Esophagus muscularis mucosa (tissue), 4 donors: ENCODE measurements at places on chromosomes 16 and 17.

- peaks cover 12% of the 10 kb centered on the region for H3K4me1 ChIP-seq
- H3K27me3 ChIP-seq, result no peaks in the 10 kb centered on the region
- no peak overlapping the region for H3K4me3 ChIP-seq
- no peaks in the 10 kb centered on the region for H3K36me3 ChIP-seq
- DNase-seq, result peak; percentile 78
Measured at GRCh38 chr17:79658811-79659207, 48.0 kb upstream of the RBFOX3 start.

DNA sequence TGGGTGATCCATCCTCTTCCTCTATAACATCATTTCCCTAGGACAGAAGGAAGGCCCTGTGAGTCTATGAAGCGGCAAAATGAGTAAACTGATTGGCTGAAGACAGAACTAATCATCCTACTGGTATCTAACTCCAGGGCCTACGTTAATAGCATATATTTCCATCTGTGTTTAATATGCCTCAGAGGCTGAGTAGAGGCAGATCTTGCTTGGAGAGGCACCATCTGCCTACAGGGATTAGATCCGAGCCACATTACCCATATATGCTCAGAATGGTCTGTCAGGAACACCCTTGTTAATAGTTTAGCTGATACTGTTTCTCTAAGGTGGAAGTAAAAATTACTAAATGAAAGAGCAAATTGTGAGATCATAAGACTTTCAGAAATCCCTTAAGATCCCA, 13.2 kb upstream of the FOXJ1 start:
- no peaks in the 10 kb centered on the region for H3K27me3 ChIP-seq
- peaks cover 34% of the 10 kb centered on the region for H3K4me1 ChIP-seq
- no peak overlapping the region for H3K27ac ChIP-seq

GRCh38 chr16:54462151-54462651, 175.6 kb upstream of the IRX3 start:
- H3K27ac ChIP-seq, result no peak overlapping the region
- no peaks in the 10 kb centered on the region for H3K36me3 ChIP-seq
- H3K27me3 ChIP-seq, result peaks cover 29% of the 10 kb centered on the region
- no peak overlapping the region for H3K4me3 ChIP-seq

GRCh38 chr16:56282451-56282850, 91.2 kb downstream of the GNAO1 start:
- H3K36me3 ChIP-seq, result no peaks in the 10 kb centered on the region
- H3K4me1 ChIP-seq, result no peaks in the 10 kb centered on the region
- no peak overlapping the region for H3K4me3 ChIP-seq
- no peaks in the 10 kb centered on the region for H3K27me3 ChIP-seq

DNA sequence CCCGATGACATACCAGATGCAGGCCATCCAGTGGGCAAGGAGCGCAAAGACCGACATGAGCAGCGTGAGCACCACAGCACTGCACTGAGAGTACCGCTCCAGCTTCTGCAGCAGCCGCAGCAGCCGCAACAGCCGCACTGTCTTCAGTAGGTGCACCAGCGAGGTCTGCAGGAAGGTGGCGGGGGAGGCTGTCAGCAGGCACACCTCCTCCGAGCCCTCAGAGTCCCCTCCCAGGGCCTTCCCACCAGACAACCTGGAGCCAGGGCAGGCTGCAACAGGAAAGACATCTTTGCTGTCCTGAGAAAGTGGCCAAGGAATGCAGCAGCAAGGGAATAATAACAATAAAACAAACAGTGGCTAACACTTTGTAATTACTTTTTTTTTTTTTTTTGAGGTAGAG, 9.1 kb downstream of the KCNH4 start:
- no peak overlapping the region for H3K4me3 ChIP-seq
- H3K4me1 ChIP-seq, result no peaks in the 10 kb centered on the region
- no peak for DNase-seq
- H3K36me3 ChIP-seq, result no peaks in the 10 kb centered on the region
- H3K27ac ChIP-seq, result no peak overlapping the region

DNA sequence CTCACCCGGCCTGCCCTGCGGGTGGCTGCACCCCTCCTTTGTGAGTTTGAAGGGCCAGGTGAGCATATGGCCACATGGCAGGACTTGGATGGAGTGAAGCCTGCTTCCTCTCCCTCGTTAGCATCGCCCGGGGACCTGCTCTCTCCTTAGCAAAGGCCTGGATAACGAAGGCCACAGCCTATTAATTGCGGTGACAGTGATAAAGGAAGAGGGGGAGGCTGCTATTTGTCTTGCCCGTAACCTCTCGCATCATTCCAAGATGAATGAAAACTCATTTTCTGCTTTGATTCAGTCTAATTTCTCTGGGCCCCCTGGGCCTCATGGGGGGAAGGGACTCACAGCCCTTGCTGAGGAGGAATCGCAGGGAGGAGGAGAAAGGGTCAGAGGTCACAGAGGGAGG, 68.5 kb upstream of the LHX1 start:
- DNase-seq, result no peak
- H3K27me3 ChIP-seq, result peaks cover 65% of the 10 kb centered on the region
- H3K4me3 ChIP-seq, result no peak overlapping the region
- H3K4me1 ChIP-seq, result no peaks in the 10 kb centered on the region
- no peak overlapping the region for H3K27ac ChIP-seq

DNA sequence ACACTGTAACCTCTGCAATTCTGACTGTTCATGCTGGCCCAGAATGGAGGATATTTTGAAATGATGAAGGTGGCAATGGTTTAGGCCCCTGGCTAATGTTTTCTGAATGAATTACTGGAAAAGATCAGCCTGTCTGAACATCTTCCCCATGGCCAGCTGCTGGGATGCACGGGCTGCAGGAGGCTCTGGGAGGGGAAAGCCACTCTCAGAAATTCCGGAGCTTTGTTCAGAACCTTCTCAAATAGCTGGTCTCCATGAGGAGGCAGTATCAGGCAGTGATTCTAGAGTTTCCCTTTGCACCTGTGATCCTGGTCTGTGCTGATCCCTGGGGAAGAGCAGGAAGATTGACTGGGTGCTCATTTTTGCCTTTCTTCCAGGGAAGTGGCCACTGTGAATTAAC, 5.0 kb downstream of the SLC6A2 start:
- no peaks in the 10 kb centered on the region for H3K27me3 ChIP-seq
- H3K4me1 ChIP-seq, result peaks cover 26% of the 10 kb centered on the region
- no peak overlapping the region for H3K4me3 ChIP-seq
- no peaks in the 10 kb centered on the region for H3K36me3 ChIP-seq
